ENCODE measurements at places on chromosomes 3 and 15.

- no peak for DNase-seq
These were observed 126.3 kb downstream of the EEFSEC start for GRCh38 chr3:128279601-128279880.

DNA sequence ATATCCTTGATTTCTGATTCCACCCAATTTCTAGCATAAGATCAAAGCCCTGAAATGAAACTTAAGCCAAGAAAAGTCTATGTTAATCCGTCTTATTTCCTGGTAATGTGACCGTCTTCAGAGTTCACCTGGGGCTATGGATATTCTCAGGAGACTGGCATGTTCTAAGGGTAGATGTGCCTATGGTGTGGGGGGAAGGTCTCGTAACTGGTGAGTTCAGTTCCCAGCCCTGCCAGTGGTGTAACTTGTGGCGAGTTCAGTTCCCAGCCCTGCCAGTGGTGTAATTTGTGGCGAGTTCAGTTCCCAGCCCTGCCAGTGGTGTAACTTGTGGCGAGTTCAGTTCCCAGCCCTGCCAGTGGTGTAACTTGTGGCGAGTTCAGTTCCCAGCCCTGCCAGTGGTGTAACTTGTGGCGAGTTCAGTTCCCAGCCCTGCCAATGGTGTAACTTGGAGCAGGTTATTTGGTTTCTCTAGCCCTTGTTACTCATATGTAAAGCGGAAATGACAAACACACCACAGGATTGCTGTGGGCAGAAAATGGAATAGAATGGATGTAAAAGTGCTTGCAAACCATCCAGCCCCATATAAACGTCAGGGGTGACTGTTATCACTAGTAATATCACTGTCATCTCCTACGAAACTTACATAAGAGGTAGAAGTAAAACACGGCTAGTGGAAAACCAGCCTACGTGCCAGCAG is 30.4 kb downstream of the SLC51A start:
- DNase-seq = peak; percentile 65

DNA sequence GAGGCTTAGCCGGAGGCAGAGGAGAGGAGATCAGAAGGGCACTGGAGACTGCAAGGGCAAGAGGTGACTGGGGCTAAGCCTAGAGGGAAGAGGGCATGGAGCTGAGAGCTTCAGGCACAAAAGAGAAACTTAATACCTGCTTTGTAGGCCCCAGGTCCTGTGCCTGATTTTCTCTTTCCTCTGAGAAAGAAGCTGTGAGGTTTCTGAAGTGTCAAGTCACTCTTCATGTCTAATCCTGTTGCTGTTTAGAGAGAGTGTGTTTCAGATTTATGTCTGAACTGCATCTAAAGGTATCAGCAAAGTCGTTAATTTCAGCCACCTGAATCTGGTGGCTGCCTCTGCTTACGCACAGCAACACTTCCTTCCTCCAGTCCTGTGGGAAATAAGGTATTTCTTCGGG is 106.9 kb upstream of the RNU6-1 start:
- no peak for DNase-seq

GRCh38 chr3:172113710-172114109 is 74.3 kb downstream of the FNDC3B start:
- DNase-seq = no peak

DNA sequence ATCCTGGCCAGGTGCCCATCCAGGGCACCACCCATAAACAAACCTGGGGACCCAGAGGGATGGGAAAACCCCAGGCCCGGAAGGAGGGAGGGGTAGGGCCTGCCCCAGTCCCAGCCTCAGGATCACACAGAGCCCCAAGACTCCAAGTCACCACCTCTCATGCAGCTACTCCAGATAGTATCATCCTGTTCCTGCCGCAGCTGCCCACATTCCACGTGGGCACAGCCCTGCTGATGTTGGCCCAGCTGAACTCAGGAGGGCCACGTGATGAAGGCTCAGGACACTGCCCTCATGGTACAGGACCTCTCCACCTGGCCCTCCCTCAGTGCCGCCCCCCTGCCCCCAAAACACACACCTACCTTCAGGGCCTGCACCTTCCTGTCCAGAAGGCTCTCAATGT is 69.5 kb downstream of the CACNA2D2 start:
- no peak for DNase-seq

GRCh38 chr15:32951736-32952464 is 234.1 kb downstream of the GREM1 start:
- DNase-seq = no peak

GRCh38 chr15:92091155-92091734 is 237.7 kb downstream of the SLCO3A1 start:
- no peak for DNase-seq

GRCh38 chr3:138034918-138035317 is 25.0 kb downstream of the CLDN18 start:
- DNase-seq = no peak

DNA sequence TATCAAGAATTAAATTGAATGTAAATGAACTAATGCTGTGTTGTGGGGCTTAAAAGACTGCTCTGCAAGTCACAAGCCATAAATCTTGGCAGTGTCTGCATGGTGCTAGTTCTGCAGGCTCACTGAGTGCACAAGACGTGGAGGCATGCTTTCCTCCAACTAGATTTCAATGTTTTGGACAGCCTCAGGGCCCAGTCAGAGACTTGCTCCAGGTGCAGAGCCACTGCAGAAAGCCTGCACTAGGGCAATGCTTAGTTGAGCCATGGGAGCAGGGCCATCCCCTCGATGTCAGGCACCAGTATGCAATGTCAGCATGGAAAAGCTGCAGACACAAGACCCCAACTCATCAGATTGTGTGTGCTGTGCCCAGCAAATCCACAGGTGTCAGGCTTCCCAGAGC is 234.5 kb upstream of the CDIN1 start:
- no peak for DNase-seq
